ENCODE measurements at places on chromosomes 1 and 21.
A peak's percentile ranks its signal among the peaks of the same experiment; 100 is the strongest.

DNA sequence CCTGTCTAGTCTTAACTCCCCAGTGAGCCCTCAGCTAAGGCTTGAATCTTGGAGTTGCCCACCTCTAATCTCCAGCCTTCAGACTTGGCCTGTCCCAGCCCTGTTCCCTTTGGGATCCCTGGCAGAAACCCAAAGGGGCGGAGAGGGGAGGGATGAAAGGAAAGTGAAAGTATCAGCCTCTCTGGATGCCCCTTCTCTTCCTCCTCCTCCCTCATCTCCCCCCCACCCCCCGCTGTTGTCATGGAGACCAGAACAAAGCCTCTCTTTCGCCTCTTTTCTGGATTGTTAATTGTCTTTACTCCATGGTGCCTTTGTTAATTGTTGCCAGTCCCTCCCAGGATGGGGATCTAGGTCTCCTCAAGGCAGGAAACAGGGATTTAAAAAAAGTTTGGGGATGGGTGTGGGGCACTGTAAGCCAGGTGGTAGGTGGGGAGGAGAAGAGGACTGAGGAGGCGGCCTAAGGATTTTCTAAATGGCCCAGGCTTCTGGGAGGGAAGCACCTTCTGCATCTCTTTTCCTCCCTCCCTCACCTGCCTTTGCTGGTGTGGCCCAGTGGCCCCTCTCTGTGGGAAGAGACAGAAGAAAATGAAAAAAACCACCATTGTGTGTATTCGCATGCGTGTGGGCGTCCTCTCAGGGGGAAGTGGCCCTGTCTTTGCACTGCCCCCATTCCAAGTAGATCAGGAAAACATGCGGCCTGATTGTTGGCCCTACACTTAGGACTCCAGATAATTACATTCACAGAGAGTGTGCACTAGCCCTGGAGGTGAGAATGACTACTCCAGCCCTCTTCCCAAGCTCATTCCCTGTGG lies 7.5 kb upstream of the SOX13 start:
- no peak for DNase-seq

DNA sequence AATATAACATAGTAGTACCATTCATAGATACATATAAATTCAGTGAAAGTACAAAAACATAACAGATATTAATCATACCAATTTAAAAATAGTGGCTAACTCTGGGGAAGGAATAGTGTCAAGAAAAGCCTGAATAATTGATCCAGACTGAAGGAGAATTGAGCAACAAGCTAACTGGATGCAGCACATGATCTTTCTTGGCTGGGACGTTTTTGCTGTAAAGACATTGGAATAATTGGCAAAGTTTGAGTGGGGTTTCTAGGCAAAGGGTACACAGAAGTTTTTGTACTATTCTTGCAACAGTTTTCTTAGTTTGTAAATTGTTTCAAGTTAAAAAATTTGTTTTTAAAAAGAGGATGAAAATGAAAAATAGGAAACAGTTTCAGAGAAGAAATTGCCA lies 2.6 kb upstream of the SH3GLB1 start:
- DNase-seq: no peak

GRCh38 chr1:8230292-8230621 lies 87.7 kb upstream of the SLC45A1 start:
- no peak for DNase-seq

GRCh38 chr1:53366901-53367502 lies 39.1 kb upstream of the LRP8 start:
- no peak for DNase-seq

DNA sequence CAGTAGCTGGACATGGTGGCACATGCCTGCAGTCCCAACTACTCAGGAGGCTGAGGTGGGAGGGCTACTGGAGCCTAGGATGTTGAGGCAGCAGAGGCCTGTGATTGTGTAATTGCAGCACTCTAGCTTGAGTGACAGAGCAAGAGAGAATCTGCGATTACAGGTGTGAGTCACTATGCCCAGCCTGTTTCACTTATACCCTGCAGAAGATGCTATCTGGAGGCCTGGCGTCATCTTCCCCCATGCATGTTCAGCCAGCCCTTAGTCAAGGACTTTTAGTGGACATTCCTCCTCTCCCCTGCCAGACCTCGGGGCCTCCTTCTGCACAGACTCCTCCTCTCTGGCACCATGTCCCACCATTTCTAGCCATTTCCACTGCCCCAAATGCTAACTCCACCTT lies 36.3 kb upstream of the RCC2 start:
- no peak for DNase-seq

- DNase-seq: no peak
These were observed 552.8 kb upstream of the NR5A2 start for GRCh38 chr1:199474738-199475137.

- DNase-seq: peak; percentile 6
These were observed 5.7 kb downstream of the SLC6A17 start for GRCh38 chr1:110155878-110156522.

- no peak for DNase-seq
These were observed 171.2 kb upstream of the HOOK1 start for GRCh38 chr1:59643526-59643925.

GRCh38 chr21:17554679-17555465 lies 42.0 kb downstream of the CXADR start:
- no peak for DNase-seq

GRCh38 chr1:167126811-167127210 lies 32.9 kb downstream of the STYXL2 start:
- DNase-seq: no peak

DNA sequence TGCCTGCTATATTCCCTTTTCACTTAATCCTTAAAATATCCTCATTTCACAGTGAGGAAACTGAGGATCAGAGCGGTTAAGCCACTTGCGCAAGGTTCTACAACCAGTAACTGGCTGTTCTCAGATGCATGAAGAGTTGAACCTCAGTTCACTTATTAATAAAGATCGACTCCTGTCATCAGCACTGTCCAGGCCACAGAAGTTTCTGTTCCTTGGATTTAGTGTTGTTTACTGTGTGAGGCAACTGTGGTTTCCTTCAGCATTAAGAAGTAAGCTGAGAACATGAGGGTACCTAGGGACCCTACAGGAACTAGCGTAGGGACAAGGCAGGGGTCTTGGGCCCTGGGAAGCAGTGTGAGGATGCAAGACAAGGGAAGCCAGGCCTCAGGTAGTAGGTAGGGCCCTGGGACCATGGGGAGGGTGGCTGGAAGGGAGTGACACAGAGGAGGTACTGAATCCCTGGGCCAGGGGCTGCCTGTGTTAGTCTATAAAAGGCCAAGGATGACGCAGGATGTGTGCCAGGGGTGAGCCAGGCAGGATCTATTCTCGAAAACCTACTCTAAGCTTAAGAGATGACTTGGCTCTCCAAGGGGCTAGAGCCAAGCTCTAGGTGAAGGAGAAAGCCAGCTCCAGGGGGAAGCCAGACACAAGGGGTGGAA lies 181.2 kb upstream of the CSF3R start:
- DNase-seq: no peak

- no peak for DNase-seq
These were observed 336.1 kb upstream of the ZP4 start for GRCh38 chr1:238226810-238227209.

GRCh38 chr1:205565799-205566198 lies 61.3 kb downstream of the CDK18 start:
- no peak for DNase-seq
